ENCODE measurements at places on chromosomes 16 and 17.

GRCh38 chr17:17300624-17301568, 2.3 kb upstream of the NT5M start:
- DNase-seq: no peak

GRCh38 chr17:59760160-59760559, 52.7 kb downstream of the VMP1 start:
- no peak for DNase-seq

DNA sequence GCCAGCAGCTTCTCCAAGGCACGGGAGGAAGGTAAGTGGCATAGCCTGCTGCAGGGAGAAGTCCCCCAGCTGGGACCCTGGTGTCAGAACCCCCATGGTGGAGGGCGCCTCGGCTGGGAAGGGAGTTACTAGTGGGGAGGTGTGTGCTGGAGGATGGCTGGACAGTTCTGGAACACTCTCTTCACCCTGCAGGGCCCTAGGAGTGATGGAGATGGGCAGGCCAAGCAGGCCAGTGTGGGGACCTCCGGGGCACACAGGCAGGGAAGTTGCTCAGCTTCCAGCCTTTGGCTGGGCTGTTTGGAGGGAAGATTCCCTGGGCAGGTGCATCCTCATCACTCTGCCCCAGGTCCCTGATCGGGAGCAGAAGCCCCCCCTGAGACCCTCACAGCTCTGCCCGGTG, 696 bp downstream of the C17orf99 start:
- DNase-seq: no peak

- DNase-seq: no peak
Observed at GRCh38 chr17:42772945-42773289, 332 bp upstream of the VPS25 start.

DNA sequence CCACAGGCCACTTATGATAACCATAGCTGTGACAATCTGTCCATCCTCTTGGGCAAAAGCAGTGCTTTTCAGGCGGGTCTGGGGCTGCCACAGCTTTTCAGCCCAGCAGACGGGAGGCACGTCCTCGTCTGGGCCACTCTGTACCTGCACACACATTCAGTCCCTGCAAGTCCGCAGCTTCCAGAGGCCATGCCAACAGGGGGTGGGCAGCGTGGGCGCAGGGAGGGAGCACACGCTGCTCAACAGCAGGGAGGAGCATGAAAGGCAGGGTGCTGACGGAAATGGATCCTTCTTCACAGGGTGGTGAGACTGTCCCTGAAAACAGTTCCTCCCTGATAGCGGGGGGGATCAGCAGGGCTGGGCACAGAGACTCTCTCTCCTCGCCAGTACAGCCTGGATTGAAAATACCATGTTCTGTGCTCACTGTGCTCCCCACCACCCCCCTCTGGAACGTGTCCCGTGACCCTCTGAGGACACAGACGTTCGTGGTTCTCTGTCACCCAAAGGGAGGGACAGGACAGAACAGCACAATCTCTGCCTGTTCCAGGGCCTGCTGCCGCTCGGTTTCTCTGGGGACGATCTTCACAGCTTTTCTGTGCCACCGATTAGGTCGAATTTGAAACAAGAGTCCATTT, 41.7 kb downstream of the PEMT start:
- no peak for DNase-seq

GRCh38 chr17:77844681-77845080, 113.8 kb upstream of the TNRC6C start:
- DNase-seq: no peak

- DNase-seq: no peak
Observed at GRCh38 chr17:56793957-56794356, 39.8 kb downstream of the C17orf67 start.

GRCh38 chr16:19974607-19975006, 90.0 kb upstream of the GPRC5B start:
- no peak for DNase-seq
